ENCODE measurements at places on chromosomes 3 and 15.

GRCh38 chr3:74048699-74049098 is 424.0 kb upstream of the PDZRN3 start:
- no peak for DNase-seq

- DNase-seq, result peak; percentile 9
These were observed 541.3 kb downstream of the UNC13C start for GRCh38 chr15:54519577-54519976.

DNA sequence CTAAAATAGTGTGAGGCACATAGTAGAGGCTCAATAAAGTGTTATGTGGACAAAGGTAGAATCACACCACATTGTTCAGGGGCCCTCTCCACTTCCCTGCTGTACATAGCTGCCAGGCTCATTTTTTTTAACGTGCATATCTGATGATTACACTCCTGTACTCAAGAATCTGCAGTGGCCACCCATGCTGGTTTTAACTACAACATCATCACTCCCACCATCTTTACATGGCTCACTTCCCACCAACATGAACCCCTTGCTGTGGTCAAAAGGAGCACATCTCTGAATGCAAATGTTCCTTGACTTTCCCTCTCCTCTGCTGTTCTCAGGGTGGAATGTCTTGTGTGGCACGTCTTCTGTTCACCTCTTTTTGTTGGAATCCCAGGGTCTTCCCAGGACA is 76.7 kb downstream of the FEM1B start:
- DNase-seq, result no peak

- DNase-seq, result no peak
These were observed 5.1 kb upstream of the ANKRD63 start for GRCh38 chr15:40287968-40288367.

- DNase-seq, result peak; percentile 18
These were observed at the start of gene LRRN1 for GRCh38 chr3:3799173-3800079. LRRN1 (plus strand) TSS chr3:3799431; CDS start chr3:3844642, 45,211 bp downstream.

DNA sequence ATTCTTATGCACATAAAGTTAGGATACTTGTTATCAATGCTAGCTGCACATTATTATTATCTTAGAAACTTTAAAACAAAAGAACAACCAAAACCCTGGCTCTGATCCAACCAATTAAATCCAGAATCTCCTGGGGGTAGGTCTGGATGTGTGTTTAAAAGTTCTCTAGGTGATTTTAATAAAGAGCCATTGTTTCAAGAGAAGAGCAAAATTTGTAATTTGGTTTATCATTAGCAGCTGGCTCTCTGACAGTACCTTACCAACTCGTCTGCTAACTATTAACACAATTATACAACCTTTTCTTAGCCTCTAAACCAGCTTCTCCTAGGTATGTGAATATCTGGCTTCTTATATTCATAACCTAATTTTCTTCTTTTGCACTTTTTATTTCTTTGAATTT is 68.9 kb downstream of the IFT80 start:
- DNase-seq, result no peak

DNA sequence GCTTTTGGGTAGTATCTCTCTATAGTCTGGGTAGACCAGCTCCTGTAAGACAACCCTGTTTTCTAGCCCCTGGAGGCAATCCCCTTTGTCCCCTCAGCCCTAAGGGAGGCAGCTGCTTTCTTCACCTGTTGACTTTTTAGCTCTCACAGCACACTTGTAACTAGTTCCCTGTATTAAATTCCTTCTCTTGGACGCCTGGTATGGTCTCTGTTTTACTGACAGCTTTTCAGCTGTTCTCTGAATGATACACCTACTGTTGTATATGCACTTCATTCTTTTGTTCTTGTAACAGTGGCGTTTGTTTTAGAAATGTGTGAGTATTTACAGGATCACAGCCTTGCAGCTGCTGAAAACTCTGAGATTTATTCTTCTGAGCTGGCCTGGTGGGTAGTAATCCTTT is 413.0 kb upstream of the RBMS3 start:
- no peak for DNase-seq

- no peak for DNase-seq
These were observed 307.2 kb upstream of the CNTN3 start for GRCh38 chr3:74921676-74922075.

- DNase-seq, result no peak
These were observed 59.2 kb downstream of the EXOG start for GRCh38 chr3:38555149-38555840.

DNA sequence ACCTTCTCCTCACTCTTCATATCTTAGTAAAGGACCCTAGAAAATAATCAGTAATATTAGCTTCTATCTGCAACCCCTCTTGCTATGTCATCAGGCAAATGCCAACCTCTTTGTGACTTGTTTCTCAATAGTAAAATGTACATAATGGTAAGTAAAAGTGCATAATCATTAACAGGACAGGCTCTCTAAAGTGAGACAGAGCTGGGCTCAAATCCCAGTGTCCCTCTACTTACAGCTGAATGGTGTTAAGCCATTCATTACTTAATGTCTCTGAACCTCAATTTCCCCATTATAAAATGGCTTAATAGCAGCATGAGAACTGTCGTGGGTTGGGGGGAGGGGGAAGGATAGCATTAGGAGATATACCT is 62.6 kb upstream of the ATP11B start:
- no peak for DNase-seq

DNA sequence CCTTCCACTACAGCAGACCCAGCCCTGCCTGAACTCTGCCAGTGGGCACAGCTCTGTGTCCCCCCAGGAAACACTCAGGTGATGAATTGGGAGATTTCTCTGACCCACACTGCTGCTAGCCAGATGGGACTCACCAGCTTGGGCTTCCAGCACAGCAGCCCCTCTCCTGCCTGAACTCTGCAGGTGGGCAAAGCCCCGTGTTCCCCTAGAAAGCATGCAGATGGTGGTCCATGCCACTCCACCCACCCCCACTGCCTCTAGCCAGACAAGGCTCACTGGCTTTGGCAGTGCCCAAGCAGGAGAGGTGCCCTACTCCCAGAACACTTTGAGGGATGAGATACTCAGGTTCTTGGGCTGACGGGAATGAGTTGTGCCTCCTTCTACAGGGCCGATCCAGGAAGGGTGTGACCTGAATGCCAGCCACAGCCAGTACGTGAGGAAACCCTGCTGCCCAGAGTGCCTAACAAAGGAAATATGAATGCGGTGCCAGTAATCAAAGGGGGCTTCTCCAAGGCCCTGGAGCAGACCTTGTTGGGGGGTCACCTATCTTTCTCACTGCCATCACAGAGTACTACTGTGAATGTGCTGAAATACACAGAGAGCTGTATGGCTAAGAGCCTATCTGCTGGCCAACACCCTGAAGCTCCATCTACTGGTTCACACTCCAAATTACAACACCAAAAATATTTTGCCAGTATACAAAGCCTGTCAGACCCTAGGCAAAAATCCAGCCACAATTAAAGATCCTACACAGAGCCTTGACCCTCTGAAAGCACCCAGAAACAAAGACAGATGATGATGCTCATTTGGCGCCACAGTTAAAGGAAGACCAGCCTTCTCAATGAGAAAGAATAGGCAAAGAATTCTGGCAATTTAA is 61.9 kb downstream of the BTLA start:
- peak; percentile 85 for DNase-seq

DNA sequence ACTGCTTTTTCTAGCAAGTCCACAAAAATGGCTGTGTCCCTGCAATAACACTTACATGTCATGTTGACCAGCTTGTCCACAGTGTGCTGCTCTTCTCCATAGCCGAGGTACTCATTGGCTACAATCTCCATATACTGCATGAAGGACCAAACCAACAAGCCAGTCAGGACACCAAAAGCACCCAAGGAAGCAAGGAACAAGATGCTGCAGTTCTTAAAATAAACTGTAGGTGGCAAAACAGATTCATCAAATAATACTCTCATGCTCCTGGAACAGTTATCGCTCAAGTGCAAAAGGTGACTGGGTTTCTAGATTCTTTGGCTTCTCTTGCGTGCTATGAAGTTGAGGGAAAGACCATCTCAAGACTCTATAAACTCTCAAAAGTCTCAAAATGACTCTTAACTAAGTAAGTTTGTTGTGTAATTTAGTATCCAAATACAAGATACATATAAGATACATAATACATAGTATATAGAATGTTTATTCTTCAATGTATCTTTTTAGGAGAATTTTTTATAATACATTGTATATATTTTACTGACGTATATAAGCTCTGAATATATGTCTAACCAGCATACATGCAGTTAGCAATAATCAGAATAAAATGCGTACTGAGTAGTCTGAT is 57.0 kb downstream of the NEK10 start:
- peak; percentile 74 for DNase-seq

GRCh38 chr3:191070762-191071403 is 128.2 kb upstream of the OSTN start:
- DNase-seq, result no peak

- DNase-seq, result peak; percentile 36
These were observed 8.7 kb downstream of the PXYLP1 start for GRCh38 chr3:141240286-141240685.

DNA sequence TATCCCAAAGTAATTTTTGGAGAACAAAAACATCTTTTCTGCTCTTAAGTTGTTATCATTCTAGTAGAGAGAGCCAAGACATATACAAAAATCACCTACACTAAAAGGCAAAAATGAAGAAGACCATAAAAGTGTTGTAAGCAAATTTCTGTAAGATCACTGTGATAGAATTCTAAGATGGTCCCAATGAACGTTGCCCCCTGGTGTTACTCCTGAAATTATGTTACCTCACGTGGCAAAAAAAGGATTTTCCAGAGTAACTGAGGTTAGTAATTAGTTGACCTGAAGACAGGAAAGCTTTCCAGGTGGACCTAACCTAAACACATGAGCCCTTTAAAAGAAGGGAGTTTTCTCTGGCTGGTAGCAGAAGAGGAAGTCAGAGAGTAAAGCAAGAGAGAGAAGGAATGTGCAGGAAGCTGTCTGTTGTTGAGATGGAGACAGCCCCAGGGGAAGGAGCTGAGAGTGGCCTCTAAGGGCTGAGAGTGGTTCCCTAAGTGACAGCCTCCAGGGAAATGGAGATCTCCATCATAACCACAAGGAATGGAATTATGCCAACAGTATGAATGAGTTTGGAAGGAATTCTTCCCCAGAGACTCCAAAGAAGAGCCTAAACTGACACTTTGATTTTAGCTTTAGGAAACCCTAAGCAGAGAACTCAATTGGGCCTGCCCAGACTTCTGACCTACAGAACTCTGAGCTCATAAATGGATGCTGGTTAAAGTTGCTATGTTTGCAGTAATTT is 205.9 kb downstream of the CD47 start:
- peak; percentile 23 for DNase-seq

DNA sequence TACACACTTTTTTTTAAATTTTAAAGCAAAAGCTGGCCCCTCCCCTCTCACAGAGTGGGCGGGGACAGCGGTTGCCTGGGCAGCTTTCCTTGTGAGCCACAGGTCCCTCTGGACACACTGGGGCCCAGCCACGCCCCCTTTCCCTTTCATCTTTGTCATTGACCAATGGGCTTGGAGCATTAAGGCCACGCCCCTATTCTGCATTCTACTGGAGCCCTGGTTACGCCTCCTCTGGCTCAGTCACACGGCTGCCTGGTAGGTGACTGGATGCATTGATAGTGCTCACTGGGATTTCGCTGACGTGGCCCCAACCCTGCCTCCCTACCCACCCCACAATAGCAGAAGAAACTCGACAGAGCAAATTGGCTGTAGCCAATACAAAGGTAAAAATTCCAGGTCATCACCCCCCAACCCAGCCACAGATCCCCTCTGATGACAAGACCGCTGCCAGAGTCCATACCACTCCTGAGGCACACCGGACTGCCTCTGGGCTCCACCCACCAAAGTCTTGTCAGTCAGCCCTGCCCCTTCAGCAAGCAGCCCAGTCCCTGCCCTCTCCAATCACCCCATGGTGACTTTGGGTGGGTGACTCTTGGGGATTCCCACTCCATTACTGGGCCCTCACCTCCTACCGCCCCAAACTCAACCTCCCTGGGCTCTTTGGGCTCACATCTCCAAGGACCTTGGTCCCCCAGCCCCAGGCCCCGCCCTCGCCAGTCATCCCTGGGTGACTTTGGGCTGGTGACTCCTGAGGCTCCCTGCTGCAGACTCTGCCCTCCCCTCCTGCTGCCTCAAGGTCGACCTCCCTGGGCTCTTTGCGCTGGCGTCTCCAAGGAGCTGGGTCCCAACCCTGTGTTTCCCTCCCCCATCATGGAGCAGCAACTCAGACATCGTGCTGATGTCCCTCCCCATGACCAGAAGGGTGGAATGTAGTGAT is 112.2 kb upstream of the FAN1 start:
- no peak for DNase-seq

GRCh38 chr3:119293105-119293870 is 895 bp upstream of the ARHGAP31 start:
- no peak for DNase-seq

GRCh38 chr3:156388497-156389448 is 166.1 kb downstream of the SSR3 start:
- peak; percentile 16 for DNase-seq

DNA sequence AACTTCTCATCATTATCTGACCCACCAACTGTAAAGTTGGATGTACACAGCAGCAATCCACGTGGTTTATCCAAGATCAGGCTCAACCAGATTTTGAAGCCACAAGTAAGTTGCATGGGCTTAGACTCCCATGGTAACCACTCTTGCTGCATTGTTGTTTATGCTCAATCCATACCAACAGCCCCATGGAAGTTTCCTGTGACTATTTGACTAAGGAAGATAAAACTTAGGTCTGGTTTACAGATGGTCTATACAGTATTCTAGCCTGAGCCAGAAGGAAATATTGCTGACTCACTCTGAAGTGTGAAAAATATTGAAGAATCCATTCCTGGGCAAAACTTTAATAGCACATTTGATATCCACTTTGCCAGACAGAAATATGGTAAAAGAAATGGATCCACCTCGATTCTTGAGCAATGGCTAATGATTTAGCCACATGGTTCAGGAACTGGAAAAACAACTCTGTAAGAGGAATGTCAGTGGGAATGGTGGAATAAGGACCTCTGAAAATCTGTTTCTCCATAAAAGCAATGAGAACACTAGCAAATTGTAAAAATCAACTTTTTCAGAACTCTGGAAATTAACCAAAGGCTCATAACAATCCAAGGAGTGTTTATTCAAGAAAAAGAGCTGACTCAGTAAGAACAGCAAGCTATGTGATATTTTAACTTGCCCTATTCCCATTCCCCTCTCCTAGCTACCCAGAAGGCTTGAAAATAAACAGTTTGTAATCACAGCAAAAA is 162.9 kb upstream of the STT3B start:
- no peak for DNase-seq

DNA sequence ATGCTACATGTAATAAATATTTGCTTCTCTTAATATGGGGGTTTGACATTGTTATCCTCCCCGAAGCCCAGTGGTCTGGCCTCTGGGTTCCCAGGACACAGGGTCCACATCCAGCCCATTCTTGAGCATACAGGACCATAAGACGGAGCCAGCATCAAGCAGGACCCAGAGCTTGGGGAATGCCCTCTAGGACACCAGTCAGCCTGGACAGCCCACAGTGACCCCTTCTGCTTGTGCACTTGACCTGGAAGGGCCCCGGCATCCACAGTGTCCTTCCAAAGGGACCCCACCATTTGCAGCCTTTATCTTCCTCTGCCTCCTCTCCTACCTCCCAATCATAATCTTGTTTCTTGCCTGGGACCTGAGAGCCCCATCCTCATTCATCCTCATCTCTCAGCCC is 46.2 kb upstream of the IREB2 start:
- DNase-seq, result no peak

Measured in Kasumi-1 (cell line).